ENCODE measurements at places on chromosomes 3 and 15.

- no peak for DNase-seq
Observed at GRCh38 chr3:141804778-141805639, 41.8 kb downstream of the GRK7 start.

- no peak for DNase-seq
Observed at GRCh38 chr3:126543457-126544061, 15.2 kb downstream of the C3orf22 start.

DNA sequence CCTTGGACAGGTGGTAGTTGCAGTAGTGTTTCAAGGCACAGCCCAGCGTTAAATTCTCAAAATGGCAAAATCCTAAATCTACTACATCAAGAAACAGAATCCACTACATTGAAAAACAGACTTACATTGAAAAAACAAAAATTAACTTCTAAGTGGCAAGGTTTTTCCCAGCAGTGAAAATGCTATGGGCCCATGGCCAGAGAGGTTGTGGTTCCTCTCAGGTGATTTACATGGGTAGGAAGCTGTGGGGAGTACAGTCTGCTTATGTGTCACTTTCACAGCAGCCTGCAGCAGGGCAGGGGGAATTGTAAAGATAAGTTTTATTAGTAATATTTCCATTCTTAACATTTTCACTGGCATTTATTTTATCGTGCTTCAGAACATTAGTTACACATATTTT is 24.9 kb downstream of the TTC14 start:
- no peak for DNase-seq

- DNase-seq = no peak
Observed at GRCh38 chr3:17045705-17046104, 160.9 kb downstream of the PLCL2 start.

GRCh38 chr3:112806903-112807302 is 39.8 kb downstream of the CD200R1L start:
- no peak for DNase-seq

- DNase-seq = no peak
Observed at GRCh38 chr15:89126009-89126408, 37.8 kb downstream of the ABHD2 start.

GRCh38 chr3:70310809-70311208 is 1.6 kb downstream of the MDFIC2 start:
- no peak for DNase-seq

GRCh38 chr3:149653136-149653535 is 4.7 kb downstream of the WWTR1 start:
- DNase-seq = no peak

DNA sequence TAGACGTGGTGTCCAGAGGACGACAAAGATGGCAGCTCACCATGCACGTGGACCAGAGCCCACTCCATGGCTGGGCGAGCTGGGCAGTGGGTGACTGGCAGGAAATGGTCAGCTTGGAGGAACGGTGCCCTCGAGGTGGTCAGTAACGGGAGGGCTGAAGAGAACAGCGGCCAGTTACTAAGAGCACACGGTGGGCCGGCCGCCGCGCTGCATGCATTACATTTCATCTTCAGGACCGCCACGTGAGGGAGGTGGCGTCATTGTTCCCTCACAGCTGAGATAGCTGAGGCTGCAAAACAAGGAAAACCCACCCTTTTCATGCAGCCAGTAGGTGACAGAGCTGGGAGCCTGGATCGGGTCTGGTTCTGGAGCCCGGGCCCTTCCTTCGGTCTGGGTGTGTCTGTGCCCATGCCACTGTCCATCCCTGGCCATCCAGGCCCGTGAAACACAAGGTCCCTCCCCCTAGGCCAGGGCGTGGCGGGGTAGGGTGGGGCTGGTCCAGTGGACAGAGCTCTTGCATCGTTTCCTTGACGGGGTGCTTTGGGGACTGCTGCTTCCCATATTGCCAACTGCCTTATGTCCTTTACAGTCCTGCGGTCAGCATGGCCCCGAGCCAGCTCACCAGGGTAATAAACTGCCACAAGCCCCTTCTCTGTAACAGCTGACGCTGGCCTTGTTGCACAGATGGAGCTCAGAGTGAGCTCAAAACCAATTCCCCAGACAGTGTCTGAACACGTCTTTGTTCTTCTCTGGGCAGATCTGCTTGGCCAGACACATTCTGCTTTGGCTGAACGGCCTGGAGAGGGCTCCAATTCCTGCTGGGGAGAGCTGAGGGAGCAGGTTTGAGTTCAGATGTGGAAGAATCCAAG is 51.8 kb downstream of the RGMA start:
- no peak for DNase-seq

DNA sequence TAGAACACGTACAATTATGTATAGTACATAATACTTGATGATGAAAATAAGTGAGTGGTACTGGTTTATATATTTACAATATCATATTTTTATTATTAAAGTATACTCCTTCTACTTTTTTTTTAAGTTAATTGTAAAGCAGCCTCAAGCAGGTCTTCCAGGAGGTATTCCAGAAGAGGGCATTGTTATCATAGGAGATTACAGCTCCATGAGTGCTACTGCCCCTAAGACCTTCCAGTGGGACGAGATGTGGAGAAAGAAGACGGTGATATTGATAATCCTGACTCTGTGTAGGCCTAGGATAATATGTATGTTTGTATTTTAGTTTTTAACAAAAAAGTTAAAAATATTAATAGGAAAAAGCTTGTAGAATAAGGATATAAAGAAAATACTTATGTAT is 40.3 kb upstream of the SCN5A start:
- DNase-seq = no peak

GRCh38 chr15:69958496-69959084 is 139.1 kb downstream of the TLE3 start:
- DNase-seq = no peak

DNA sequence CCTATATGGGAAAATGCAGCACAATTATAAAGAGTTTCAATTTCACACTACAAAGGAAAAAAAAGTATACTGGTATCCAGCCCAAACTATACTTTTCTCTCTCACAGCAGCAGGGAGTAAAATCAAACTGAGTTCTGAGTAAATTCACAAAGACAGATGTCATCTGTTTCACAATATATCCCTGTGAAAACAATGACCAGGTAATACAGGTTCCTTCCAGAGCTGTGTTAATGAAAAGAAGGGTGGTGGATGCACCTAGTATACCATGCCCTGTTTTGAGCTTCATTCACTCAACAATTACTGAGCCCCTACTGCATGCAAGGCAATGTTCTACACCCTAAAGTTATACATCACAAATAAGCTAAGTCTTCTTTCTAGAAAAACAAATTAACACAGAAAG is 108.5 kb downstream of the TJP1 start:
- DNase-seq = no peak

DNA sequence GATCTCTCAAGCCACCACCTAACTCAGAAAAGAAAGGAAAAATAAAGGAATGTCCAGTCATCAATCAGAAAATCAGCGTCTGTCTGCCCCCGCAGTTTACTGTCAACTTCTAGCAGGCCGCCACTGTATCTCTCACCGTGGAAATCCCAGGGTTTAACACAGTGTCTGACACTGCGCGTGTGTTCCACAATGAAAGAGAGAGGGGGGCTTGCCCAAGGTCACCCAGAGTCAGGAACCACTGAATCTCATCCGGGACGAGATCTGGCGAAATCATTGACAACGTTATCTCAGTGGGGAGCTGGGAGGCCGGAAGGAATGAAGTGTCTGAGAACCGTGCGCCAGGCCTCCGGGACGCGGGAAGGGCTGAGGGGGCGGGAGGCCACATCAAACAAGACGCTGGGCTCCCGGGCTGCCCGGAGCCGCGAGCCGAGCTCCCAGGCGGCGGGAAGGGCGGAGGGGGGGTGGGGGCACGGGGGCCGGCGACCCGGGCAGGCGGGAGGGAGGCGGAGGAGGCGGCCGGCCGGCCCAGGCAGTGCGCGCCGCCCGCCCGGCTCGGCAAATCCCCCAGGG is 2.2 kb upstream of the HES1 start:
- no peak for DNase-seq

- DNase-seq = no peak
Observed at GRCh38 chr3:94349310-94349878, 286.5 kb downstream of the NSUN3 start.

DNA sequence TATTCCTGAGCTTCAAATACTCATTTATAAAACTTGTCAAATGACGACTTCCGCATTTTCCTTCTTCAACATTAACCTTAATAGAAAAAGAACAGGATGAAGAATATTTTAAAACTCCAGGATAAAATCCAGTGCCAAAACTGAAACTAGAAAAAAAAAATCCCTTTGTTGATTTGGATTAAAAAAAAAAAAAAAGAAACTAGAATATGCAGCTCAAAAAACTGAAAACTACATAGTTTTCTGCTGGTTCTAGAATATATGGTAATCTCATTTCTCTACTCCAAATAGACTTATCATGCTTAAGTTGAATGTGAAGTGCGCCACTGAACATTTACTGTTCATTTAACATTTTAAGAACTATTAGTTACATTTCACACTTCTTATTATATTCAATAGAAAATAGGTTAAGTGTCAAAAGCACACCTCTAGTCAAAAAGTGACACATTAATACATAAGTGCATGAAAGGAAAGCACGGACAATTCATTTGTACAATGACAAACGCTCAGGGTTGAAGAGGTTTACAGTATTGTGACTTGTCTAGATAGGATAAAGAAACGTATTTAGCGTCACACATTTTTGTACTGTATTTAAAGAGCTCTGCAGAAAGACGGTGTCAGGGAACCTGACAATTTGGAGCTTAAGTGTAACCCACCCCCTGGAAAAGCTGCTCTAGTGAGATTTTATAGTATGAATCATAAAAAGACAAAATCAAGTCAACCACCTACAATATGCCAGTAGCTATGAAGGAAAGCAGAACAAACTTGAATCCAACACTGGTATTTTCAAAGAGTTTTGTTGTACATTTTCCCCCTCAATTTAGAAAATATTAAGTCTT is 5.8 kb downstream of the TRA2B start:
- DNase-seq = no peak
